Astrocyte of the hippocampus (primary cell): ENCODE measurements at places on chromosomes 13 and 19.

GRCh38 chr13:25738342-25739196, 313.2 kb downstream of the SHISA2 start:
- DNase-seq, result peak; percentile 79

DNA sequence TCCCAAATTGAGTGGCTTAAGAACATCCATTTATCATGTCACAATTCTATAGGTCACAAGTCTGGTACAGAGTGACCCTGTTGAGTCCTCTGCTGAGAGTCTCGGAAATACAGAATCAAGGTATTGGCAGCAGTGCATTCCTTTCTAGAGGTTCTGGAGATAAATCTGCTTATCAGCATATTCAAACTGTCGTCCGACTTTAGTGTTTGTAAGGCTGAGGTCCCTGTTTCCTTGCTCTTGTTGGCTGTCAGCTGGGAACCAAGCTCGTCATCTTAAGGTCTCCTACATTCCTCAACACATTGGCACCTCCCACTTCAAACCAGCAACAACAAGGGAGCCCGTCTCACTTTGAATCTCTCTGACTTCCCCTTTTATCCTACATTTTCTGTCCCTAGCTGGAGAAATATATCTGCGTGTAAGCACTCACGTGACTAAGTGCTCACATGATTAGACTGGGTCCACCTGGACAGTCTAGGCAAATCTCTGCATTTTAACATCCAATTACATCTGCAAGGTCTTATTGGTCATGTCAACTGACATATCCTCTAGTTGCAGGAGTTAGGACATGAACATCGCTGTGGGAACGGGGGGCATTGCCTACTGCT, 886.8 kb downstream of the PCDH9 start:
- DNase-seq, result no peak

DNA sequence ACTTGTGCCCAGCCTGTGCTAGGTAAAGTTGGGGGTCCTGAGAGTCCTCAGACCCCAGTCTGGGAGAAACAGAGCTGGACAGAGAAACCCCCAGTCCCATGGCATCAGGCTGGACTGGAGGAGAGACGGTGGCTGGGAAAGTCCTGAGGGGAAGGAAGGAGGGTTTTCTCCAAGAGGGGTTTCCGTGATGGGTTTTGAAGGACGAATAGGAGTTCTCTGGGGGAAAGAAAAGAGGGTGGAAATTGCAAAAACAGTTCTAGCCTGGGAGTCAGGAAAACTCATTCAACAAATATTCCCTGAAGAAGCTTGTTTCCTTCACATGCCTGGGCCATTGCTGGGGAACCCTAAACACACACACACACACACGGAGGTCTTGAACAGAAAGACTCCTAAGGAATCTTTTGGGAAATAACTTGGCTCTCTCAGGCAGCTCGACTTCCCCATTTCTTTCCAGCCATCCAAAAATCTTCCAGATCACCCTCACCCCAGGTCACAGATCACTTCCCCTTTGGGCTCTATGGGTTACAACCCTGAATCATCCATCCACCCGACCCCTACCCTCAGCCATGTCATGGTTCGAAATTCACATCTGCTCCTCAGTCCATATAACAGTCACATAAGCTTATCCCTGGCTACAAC, 47.5 kb downstream of the COLGALT1 start:
- no peak for DNase-seq

DNA sequence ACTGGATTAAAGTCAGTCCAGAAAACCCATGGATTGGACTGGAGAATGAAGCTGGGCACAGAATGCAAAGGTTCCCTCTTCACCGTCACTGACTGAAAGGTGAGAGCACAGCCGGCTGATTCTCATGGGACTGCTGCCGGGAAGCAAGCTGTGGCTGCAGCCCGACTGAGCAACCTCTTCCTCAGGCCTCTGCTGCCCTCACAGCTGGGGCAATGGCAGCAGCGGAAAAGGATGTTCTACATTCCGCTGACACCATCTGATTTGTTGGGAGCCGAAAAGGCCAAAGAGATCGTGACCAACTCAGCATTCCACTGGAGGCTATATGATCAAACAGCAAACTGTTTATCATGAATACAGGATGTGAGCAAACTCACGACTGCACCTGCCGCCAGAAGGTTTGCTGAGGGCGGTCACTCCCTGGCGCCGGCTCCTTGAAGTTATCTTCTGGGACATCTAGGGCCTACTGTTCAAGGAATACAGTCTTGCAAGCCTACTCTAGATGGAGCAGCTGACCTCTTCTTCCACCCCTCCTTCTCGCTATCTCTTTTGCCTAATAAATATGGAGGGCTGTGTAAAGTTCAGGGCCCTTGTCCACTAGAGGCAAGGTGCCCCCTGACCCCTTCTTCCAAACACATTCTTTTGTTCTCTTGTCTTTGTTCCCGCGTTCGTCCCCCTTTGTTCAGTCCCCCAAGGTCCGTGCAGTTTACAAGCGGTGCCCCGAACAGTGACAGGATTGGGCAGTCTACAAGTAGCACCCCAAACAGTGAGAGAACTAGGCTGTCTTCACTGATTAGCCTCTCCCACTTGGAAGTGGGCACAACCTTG, 19.6 kb upstream of the SIGLEC6 start:
- no peak for DNase-seq

DNA sequence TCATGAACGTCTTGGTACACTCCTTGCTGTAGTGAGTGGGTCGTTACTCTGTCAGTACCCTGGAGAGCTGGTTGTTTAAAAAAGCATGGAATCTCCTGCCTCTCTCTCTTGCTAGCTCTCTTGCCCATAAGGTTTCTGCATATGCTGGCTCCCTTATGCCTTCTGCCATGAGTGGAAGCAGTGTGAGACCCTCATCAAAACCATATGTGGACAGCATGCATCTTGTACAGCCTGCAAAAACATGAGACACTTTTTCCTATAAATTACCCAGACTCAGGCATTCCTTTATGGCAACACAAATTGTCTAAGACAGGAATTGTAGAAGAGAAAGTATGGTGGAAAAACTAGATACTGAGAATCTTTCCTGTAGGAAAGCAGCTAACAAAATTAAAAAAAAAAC, 516.3 kb downstream of the SLITRK6 start:
- DNase-seq, result no peak

- peak; percentile 48 for DNase-seq
Observed at GRCh38 chr13:75196147-75196837, 285.7 kb downstream of the TBC1D4 start.

GRCh38 chr13:98752467-98753290, at the start of gene SLC15A1:
Gene SLC15A1, minus strand, starts transcription at chr13:98752672. Its CDS starts 74 bp downstream, at chr13:98752598.
- peak; percentile 21 for DNase-seq

DNA sequence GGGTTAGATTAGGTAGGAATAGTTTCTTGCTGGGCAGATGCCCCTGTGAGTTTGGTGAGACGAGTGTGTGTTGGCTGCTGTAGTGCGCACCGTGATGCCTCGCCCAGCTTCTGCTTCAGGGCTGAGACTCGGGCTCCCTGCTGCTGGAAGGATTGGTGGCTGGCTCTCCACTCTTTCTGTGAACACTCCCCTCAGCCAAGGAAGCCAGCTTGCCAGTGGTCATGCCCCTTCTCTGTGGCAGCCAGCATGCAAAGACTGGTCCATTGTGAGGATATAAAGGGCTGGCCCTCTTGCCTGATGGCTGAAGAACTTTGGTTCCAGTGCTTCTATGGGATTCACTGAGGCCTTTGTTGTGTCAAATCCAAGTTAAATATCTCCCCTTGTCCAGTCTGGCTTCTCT, 2.9 kb upstream of the HTR2A start:
- no peak for DNase-seq

DNA sequence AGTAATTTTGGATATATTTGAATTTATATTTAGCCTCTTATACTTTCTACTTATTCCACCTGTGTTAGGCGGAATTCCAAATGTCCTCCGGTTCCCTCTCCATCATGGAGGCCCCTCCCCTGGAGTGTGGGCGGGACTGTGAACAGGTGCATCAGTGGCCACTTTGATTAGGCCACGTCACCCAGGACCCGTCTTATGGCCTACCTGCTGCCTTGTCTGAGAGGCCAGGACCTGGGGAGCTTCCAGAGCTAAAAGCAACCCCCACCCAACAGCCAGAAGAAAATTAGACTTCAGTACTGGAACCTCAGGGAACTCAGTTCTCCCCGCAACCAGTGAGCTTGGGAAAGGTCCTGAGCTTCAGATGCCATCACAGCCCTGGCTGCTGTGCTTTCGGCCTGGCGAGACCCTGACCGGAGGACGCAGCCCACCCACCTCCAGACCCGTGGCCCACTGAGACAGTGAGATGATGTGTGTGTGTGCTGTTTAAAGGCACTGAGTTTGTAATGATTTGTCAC, 200.2 kb upstream of the SOX1 start:
- no peak for DNase-seq

- no peak for DNase-seq
Observed at GRCh38 chr19:47230921-47231214, at the start of gene BBC3. Gene BBC3, minus strand, starts transcription at chr19:47231199. Its CDS starts 2,768 bp downstream, at chr19:47228431.

GRCh38 chr19:18863843-18864362, 32.1 kb downstream of the CERS1 start:
- no peak for DNase-seq

- DNase-seq, result no peak
Observed at GRCh38 chr13:63540061-63540460, 2124.4 kb upstream of the PCDH20 start.

DNA sequence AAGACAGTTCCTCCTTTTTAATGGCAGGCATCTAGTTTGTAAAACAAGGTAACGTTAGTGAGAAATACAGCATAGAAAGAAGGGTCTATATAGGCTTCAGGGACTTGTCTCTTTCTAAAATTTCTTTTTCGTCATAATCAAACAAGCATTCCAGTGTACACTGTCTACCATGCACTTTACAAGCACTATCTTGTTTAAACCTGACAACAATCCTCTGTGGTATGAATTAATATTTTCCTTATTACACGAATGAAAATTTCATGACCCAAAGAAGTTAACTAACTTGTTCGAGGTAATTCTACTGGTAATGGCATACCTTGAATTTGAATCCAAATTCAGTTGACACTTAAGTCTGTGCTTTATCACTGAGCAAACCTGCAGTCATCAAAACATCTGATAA, 399.7 kb upstream of the NBEA start:
- no peak for DNase-seq

- peak; percentile 40 for DNase-seq
Observed at GRCh38 chr19:39032063-39032918, at the start of gene FBXO27. Gene FBXO27, minus strand, starts transcription at chr19:39032549. Its CDS starts 322 bp downstream, at chr19:39032227.

DNA sequence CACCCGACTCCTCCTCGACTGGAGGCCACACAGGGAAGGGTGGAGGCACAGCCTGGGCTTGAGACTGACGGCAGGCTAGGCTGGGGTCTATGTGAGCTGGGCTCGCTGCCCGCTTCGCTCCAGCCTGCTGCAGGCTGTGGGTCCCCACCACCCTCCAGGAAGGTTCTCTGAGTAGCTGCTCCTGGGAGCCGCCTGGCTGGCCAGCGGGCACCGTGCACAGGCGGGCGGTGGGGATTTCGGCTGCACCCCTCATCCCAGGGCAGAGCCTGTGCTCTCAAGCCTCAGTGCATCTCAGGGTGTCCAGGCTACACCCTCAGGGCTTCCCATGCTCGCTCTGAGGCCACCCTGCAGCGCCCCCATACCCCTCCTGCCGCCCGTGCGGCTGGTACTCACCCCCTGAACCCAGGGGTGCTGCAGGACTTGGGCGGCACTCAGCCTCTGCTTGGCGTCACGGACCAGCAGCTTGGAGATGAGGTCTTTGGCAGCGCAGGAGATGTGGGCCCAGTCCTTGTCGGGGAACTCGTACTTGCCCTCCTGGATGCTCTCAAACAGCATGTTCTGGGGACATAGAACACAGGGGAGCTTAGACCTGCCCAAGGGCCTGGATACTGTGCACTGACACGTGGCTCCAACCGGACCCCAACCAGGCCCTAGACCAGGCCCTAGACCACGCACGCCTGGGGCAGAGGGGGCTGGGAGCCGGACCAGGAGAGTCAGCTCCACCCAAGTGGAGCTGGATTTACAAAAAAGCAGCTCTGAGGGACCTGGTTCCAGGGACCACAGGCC, 10.2 kb downstream of the MKNK2 start:
- DNase-seq, result no peak

DNA sequence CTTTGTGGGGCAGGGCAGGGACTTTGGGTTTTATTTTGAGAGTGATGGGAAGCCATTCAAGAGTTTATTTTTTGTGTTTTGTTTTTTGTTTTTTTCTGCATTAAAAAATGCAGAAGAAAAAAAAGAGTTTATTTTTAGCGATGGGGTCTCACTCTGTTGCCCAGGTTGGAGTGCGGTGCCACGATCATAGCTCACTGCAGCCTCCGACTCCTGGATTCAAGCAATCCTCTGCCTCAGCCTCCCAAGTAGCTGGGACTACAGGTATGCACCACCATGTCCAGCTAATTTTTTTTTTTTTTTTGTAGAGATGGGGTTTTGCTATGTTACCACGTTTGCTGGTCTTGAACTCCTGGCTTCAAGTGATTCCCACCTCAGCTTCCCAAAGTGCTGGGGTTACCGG, 12.5 kb upstream of the CA11 start:
- no peak for DNase-seq

GRCh38 chr13:83453300-83453699, 429.0 kb downstream of the SLITRK1 start:
- no peak for DNase-seq

DNA sequence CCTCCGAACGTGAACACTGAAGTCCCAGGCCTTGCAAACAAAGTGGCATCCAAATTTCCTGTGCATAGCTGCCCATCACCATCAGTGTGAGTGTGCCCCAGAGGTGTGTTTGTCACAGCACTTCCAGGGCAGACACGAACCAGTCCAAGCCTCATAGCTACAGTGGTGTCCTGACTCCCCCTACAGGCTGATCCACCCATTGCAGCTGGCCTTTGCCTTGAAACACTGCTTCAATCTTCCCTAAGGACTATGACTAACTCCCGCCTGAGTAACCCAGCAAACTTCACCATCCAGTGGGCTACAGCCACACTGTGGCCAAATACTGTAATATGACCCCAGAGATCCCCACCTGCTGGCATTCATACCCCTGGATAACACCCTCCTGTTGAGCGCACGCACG, 3.9 kb downstream of the ZNF266 start:
- DNase-seq, result peak; percentile 25

DNA sequence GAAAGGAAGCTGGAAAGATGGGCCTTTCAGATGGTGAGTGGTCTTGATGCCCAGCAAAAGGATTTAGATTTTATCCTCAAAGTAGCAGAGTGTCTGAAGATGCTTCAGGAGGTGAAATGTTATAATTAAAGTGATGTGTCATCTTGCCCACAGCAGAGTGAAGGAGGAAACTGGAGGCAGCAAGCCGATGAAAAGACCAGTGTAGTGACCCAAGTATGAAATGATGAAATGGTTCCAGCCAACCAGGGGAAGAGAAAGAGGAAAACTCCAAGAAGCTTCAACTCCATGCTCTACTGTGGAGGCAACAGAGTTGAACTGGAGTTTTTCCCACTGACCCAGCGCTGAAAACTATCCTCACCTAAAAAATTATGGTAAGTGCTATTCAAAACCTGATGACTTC, 66.7 kb downstream of the FOXO1 start:
- no peak for DNase-seq

GRCh38 chr13:90866006-90866405, 481.5 kb upstream of the MIR17HG start:
- DNase-seq, result no peak

DNA sequence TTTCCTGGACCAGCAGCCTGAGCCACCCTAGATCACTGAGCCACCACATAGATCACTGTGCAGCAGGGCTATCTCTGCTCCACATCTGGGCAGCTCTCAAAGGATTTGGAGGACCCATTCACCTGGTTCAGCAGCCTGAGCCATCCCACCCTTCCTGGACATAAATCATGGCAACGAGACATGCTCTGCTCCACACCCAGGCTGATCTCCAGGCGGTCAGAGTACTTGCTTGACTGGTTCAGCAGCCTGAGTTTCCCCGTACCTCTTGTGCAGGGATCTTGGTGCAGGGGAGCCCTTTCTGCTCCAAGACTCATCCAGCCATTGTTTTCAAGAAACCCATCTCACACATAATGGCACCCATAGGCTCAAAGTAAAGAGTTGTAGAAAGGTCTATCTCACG, 195.3 kb downstream of the LIG4 start:
- no peak for DNase-seq
